Colonic mucosa (tissue), 4 donors: ENCODE measurements at places on chromosomes 13 and 19.

GRCh38 chr13:35618565-35619083 lies 142.1 kb upstream of the MAB21L1 start:
- H3K27ac ChIP-seq = no peak overlapping the region
- H3K27me3 ChIP-seq = no peaks in the 10 kb centered on the region
- no peaks in the 10 kb centered on the region for H3K36me3 ChIP-seq

DNA sequence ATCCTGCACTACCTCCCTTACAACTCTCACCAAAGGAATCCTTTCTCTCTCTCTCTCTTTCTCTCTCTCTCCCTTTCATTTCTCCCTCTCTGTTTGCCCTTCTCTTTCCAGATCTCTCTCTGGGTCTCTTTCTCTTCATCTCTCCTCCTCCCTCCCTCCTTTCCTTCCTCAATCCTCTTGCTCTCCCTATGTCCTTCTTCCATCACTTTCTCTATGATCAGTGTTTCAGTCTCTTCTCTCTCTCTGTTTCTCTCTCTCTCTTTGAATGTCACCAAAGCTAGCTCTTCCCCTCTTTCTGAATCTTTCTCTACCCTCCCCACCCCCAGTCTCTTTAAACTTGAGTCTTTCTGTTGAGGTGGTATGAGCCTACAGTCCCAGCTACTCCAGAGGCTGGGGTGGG lies 19.8 kb upstream of the KLK4 start:
- H3K4me3 ChIP-seq = no peak overlapping the region
- no peaks in the 10 kb centered on the region for H3K27me3 ChIP-seq
- no peak for DNase-seq
- no peak overlapping the region for H3K27ac ChIP-seq
- H3K36me3 ChIP-seq = no peaks in the 10 kb centered on the region
- no peaks in the 10 kb centered on the region for H3K4me1 ChIP-seq

DNA sequence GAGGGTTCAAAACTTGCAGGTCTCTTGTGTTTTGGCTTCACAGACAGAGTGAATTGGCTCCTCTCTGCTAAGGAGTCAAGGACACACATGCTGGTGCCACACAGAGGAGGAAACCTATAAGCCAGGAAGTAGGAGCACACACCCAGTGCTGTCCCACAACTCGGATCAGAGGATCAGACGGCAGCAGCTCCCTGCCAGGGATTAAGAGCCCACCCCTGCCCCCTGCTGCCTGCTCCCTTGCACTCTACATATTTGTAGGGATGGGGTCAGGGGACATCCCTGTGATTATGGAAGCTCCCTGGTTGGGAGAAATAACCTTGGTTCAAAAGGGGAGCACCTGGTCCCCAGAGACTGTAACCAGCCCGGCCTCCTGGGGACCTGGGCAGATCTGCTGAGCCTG lies 77.5 kb upstream of the CLDN10 start:
- DNase-seq = no peak
- H3K27me3 ChIP-seq = no peaks in the 10 kb centered on the region
- no peak overlapping the region for H3K27ac ChIP-seq
- H3K4me1 ChIP-seq = no peaks in the 10 kb centered on the region

GRCh38 chr13:112984501-112984900 lies 15.5 kb downstream of the MCF2L start:
- no peak for DNase-seq
- H3K4me3 ChIP-seq = peak overlapping the region; percentile 30
- H3K36me3 ChIP-seq = no peaks in the 10 kb centered on the region
- no peaks in the 10 kb centered on the region for H3K4me1 ChIP-seq
- peak overlapping the region; percentile 71 for H3K27ac ChIP-seq
- no peaks in the 10 kb centered on the region for H3K27me3 ChIP-seq

DNA sequence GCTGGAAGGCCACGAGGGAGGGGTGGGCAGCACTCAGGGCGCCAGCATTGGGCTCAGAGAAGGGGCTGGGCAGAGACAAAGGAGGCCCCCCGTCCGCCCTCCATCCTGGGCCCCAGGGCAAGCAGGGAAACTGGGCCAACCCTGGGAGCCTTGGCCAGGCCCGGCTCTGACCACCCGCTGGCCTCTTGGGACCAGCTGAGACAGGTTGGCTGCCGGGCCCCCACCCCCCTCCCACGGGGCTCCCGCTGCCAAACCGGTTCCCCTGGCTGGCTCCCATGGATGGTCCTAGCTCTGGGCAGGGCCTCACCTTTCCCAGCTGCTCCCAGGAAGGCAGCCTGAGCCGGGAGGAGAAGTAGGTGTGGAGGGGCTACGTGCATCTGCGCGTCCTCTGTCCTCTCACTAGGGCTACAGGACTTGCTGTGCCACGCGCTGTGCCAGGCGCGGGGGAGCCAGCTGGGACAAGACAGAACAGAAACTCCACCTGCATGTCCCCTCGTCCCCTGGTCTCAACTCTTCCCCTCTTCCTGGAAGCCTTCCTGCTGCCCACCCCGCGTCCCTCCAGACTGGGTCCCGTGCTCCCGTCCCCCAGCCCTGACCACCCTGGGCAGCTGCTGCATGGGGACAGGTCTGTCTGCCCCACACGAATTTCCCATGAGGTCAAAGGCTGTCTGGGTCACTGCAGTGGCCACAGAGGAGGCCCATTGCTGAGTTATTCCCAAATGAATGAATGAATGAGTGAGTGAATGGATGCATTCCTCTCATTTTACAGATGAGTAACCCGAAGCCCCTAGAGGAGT lies 29.1 kb upstream of the NCCRP1 start:
- DNase-seq = peak; percentile 64
- peaks cover 10% of the 10 kb centered on the region for H3K4me1 ChIP-seq
- H3K4me3 ChIP-seq = no peak overlapping the region
- H3K27ac ChIP-seq = no peak overlapping the region
- H3K36me3 ChIP-seq = peaks cover 11% of the 10 kb centered on the region

GRCh38 chr19:53389571-53389970 lies 5.4 kb upstream of the ZNF765 start:
- H3K27ac ChIP-seq = no peak overlapping the region
- H3K27me3 ChIP-seq = no peaks in the 10 kb centered on the region
- no peaks in the 10 kb centered on the region for H3K36me3 ChIP-seq
- no peaks in the 10 kb centered on the region for H3K4me1 ChIP-seq
- no peak for DNase-seq
- no peak overlapping the region for H3K4me3 ChIP-seq
